Right renal pelvis (tissue), 4 donors: ENCODE measurements at places on chromosomes 2 and 18.

DNA sequence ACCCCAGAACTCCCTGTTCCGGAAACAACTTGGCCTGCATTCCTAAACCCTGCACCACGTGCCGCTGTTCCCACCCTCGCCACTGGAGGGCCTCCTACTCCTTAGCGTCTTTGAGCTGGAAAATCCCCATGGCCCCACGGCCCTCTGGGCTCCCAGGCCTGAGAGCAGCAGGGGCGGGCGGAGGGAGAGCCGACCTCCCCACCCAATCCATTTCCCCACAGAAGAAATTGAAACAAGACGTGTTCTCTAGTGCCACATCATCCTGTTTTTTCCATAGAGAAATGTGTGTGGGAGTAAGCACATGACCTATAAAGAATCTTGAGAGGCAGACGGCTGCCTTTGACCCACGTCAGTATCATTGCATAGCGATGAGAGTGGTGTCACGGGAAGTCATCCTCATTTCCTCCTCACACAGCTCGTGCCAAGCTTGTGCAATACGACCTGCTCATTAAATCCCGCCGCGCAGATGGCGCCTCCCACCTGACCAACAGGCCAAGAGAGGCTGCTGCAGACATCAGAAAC, 79.2 kb downstream of the LAMA1 start:
- peak; percentile 69 for DNase-seq

GRCh38 chr2:153360239-153360638, 118.3 kb downstream of the RPRM start:
- no peak for DNase-seq

- no peak for DNase-seq
Measured at GRCh38 chr2:32739664-32740063, 111.8 kb downstream of the TTC27 start.

GRCh38 chr2:99140860-99141109, 722 bp upstream of the C2orf15 start:
- DNase-seq, result no peak

GRCh38 chr18:33557706-33558105, 20.3 kb upstream of the ASXL3 start:
- DNase-seq, result no peak

DNA sequence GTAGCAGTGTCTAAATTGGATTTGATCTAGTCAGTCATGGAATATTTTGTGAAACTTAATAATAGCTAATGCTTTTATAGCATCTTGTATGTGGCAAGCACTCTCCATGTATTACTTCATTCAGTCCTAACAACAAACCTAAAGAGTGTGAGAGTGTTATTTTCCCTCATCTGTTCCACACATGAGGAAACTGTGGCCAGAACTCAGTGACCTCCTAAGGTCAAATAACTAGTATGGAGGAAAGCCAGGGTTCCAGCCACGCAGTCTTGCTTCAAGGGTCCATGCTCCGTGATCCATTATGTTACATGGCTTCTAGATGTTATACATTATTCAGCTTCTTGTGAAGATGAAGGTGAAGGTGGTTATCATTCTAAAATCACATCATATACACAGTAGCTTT, 45.5 kb downstream of the TWSG1 start:
- DNase-seq, result no peak

- DNase-seq, result no peak
Measured at GRCh38 chr2:29977284-29977683, 55.9 kb upstream of the ALK start.

DNA sequence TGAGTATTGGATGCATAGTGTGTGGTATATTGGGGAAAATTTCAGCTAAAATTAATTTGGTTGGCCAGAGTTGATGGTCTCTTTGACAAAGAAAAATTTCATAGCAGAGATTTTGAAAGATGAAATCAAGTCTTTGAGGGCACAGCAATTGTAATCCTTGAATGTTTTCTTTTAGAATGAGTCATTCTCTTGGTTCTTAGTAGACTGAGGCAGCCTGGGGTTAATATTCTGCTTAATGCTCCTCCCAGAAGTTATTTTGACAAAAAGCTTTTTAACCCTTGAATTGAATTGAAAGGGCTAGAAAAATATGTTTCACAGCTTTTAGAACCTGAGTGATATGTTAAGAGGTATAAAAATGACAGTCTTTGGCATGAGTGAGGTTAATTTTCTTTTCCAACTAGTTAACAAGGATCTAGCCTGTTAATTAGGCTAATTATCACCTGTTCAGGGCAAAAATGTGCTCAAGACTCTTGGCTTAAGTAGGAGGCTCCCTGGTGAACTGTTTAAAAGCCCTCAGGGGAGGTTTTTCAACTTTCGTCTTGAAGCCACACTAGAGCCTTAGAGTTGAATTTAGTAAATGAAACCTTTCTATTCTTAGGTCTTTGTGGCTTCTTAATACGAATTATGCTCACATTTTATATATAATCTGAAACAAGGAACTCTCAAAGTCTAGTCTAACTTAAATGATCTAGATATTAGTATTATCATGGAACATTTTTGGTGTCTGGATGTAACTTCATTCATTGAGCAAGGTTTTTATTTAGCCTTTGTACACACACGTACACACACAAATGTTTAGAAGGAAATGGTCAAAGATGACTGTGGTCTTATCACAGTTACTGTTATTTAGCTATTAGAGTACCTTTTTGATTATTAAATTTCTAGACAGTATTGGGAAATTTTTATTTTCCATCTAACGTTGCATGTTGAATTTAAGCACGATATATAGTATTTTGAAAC, 272.5 kb downstream of the ZNF407 start:
- DNase-seq, result no peak

DNA sequence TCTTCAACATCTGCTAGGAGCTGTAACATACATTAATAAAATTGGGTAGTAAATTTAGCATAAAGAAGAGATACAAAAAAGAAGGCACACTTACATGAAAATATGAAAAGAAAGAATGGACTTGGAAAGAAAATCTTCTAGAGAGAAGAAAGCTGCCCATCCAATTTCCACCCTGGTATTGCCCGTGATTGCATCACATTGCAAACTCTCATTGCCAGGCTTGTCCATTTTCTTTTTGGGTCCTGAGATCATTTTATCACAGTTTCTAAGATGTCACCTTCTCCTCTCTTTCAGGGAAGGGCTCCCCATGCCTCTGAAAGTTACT, 321.5 kb downstream of the RND3 start:
- no peak for DNase-seq

- DNase-seq, result no peak
Measured at GRCh38 chr2:217142649-217143266, 282.9 kb upstream of the TNP1 start.

GRCh38 chr2:39615675-39616074, 50.0 kb upstream of the TMEM178A start:
- DNase-seq, result no peak

DNA sequence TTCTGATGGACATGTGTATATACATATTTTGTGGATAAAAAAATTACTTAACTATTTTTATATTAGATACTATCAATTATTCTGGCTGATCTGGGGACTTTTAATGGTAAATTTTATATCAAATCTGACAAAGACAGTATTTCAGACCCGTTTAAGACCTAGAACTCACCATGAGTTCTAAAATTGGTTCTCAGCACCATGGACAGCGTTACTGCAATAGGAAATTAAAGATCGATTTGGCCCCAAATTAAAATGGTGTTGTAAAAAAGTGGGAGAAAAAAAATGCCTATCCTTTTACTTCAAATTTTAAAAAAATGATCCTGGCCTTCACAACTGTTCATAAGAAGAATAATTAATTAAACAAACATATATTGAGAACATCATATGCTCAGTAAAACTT, 919 bp upstream of the SCN2A start:
- DNase-seq, result peak; percentile 7

GRCh38 chr18:63752636-63753035, 22.6 kb upstream of the SERPINB7 start:
- DNase-seq, result no peak

DNA sequence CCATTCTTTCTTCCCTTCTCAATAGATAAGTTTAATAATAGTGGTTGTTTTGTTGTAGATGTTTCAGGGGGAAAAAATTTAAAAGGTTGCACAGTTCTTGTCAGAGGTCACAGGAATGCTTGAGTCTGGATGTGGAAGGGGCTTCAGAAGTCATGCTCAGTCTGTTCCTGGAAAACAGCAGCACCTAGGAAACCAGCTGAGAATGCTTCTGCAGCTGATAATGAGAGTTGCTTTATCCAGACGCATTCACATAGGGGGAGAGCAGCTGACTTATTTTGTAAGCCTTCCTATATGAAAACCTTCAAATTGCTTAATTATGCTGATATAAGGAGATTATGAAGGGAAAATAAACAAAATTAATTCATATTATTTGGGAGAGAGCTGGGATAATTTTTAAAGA, 235.5 kb downstream of the GULP1 start:
- DNase-seq, result no peak

GRCh38 chr18:30106356-30106755, 936.2 kb downstream of the DSC3 start:
- DNase-seq, result no peak

DNA sequence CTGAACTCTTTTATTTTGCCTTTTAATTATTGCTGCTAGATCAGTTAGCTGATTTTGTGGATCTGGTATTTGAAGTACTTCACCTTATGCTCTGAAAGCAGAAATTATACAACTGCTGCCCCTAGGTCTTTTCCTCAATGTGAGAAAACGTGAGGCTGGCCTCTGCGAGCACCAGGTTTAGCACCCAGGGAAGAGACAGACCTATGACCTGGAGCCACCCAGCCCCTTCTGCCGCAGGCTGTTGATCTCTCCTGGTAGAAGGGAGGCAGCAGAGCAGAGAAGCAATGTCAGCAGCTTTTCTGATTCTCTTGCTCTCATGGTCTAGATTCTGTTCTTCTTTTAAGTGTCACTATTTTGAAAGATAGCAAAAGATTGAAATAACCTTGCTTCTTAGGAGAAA, 19.9 kb downstream of the TRAPPC12 start:
- no peak for DNase-seq

DNA sequence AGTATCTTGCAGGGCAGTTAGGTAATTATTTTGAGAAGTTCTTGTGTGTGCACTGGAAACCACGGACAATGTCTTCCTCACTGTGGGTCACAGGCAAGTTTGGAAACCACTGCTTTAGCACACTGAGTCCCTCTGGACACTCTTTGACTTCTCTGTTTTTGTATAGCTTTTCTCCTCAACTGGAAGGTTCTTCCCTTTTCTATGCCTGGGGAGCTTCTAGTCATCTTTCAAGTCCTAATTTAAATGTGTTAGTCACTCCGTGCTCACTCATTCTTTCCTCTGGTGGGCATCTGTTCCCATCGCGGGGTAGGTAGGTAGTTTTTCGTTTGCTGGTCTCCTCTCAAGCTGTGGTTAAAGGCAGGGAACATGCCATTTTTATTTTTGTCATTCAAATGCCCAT, 32.1 kb downstream of the E2F6 start:
- DNase-seq, result no peak

GRCh38 chr2:203811491-203812221, 55.9 kb upstream of the CTLA4 start:
- DNase-seq, result no peak

- DNase-seq, result no peak
Measured at GRCh38 chr2:42557306-42557705, 11.1 kb upstream of the MTA3 start.

- DNase-seq, result no peak
Measured at GRCh38 chr2:73850009-73850408, 21.2 kb downstream of the STAMBP start.

DNA sequence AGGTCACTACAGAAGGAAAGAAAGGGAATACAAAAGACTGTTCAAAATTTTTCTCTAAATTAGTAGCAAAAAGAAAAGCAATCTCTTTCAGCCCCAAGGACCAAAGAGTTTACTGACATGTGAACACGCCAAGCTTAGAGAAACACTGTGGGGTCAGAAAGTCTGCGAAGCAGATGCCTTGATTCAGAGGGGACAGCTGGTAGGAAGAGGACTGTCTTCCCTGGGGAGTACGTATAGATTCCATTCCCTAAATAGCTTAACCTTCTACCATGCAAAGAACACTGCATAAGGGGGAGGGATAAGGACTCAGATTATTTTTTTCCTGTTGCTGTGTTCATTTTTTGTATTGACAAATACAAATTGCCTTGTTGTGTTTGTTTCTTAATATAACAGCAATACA, 96.1 kb downstream of the IRS1 start:
- no peak for DNase-seq

DNA sequence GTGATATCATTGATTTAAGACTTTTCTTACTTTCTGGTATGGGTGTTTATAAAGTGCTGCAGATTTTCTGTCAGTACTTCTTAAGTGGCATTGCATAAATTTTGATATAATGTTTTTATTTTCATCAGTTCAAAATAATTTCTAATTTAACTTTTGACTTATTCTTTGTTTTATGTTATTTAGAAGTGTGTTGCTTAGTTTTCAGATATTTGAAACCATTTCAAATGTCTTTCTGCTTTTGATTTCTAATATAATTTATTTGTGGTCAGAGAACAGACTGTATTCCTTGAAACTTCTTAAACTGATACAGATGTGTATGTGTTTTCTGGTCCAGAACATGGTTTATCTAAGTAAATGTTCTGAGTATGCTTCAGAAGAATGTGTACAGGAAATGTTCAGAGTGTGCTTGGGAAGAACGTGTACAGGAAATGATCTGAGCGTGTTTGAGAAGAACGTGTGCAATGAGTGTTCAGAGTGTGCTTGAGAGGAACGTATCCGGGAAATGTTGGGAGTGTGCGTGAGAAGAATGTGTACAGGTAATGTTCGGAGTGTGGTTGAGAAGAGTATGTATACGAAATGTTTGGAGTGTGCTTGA, 265.7 kb upstream of the HS6ST1 start:
- no peak for DNase-seq

DNA sequence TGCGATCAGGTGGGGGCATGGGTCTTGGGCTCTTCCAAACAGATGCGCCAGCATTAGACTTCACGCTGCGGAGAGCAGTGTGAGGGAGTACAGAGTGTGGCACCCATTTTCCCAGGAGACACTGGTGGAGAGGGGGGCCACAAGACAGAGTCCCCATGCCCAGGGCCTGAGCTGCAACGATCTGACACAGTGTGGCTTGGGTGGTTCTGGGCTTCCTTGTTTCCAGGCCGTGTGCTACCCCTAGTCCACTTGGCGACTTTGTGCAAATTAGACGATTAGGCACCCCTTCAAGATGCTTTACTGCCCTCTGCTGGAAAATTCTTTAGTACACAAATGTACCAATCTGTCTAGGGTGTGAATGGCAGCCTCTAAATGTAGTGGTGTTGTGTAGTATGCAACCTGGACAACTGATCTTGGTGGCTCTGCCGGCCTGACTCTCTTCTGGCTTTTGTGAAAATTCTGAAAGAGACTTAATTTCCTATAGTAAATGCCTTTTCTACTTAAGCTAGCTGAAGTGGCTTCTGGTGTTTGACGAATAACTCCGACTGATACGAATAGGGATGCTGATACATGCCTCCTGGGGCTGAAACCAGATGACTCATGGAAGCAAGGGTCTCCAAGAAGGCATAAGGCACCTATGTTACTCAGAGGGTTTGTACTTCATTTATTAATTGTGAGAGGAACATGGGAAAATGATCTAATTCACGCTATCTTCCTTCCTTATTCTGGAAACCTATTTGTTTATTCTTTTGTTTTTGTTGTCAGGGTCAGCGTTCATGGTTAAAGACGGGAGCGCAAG, 92.3 kb upstream of the SMAD2 start:
- no peak for DNase-seq
